ENCODE measurements at places on chromosomes 4 and X.

DNA sequence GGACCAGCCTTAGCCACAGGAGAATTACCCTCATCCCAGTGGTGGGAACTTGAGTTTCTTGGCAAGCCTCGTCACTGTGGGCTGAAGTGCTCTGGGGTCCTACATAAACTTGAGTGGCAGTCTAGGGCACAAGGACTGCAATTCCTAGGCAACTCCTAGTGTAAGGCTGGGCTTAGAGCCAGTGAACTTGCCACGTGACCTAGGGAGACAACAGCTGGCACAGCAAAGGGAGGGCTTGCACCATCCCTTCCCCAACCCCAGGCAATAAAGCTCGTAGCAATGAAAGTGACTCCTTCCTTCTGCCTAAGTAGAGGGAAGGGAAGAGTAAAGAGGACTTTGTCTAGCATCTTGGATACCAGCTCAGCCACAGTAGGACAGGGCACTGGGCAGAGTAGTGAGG, 81.8 kb downstream of the TEX11 start:
- no peak for DNase-seq

DNA sequence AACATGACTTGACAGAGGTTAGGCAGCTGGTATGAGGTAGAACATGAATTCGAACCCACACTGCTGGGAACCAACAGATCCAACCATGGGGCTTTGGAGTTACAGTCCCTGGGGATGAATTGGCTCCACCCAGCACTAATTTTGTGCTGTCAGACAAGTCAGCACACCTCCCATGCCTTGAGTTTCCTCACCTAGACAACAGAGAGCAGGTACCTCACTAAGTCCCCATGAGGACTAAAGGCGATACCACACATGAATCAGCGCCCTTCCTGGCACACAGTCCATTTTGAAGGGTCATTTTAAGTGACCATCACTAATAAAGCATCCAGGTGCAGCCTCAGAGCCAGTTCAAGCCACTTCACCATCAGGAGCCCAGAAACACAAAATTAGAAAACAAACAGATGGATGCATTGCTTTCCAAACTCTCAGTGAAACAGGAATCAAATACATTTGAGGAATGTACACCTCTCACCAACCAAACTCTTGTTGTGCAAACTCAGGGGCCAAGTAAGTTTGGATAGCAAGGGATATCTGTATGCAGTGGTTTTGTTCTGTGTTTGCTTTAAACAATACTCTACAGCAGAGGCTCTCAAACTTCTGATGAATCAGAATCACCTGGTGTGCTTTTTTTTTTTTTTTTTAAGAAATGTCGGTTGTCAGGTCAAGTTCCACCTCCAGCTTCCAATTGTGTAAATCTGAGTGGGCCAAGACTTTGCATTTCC, 10.1 kb downstream of the IDS start:
- no peak for DNase-seq

DNA sequence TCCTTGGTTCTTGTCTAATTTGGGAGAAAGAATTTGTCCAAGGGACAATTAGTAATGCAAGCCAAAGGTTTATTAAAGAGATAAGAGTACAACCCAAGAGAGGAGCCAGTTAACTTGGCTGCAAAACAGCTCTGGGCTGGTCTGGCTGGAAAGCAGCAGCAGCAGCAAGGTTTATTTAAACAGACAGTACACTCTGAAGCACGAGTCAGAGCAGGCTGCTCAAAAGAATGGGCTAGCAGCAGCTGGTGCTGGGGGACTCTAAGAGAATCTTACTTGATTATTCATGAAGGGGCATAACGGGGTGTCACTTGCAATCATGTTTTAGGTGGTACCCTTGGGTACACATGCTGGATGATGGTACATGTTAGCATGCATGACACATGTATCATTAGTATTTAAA, 17.1 kb upstream of the CT47C1 start:
- no peak for DNase-seq

- DNase-seq = no peak
Observed at GRCh38 chr4:153036931-153037482, 100.9 kb downstream of the FHDC1 start.

- no peak for DNase-seq
Observed at GRCh38 chr4:152424977-152425376, 110.9 kb downstream of the FBXW7 start.

GRCh38 chrX:46545111-46546005, at the start of gene ZNF674:
TSS of gene ZNF674 (minus strand) at chrX:46545421. CDS start at chrX:46542087, 3,334 bp downstream.
- DNase-seq = peak; percentile 79

GRCh38 chrX:22247169-22247568, 25.5 kb upstream of the CBLL2 start:
- peak; percentile 0 for DNase-seq

- DNase-seq = peak; percentile 18
Observed at GRCh38 chr4:101020956-101021355, 326.4 kb downstream of the PPP3CA start.

DNA sequence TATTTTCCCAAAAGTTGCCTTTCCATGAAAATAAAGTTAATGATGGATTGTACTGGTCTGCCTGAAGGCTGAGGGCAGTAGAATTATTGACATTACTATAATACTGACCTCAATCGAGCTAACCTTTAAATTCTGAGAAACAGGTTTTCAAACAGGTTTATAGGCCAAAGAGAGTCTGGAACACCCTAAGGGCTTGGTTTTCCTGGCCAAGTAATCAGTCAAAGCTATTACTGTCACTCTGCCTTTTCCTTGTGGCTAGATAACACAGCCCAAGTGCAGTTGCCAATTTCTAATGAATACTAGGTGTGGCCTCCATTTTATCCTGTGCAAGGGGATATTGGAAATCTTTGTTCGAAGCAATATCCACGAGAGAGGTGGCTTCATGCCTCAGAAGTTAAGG, 75.2 kb downstream of the INTS12 start:
- no peak for DNase-seq

- DNase-seq = no peak
Observed at GRCh38 chr4:15500701-15501100, 31.0 kb downstream of the CC2D2A start.

DNA sequence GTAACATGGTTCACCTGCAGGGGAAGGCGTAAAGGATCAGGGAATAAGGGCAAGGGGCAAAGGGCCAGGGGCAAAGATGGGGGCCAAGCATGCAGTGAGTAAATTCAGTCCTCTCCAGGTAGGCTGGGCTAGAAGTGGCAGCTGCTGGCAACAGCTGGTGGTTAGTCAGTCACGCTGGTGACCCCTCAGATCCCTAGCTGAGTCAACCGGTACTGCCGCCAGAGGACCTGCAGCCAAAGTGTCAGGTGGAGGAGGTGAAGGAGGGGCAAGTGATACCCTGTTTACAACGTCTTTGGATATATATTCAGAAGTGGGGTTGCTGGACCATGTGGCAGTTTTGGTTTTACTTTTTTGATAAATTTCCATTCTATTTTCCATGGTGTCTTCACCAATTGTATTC, 24.6 kb upstream of the NAP1L2 start:
- DNase-seq = no peak

GRCh38 chrX:25166546-25166945, 150.8 kb upstream of the ARX start:
- no peak for DNase-seq

DNA sequence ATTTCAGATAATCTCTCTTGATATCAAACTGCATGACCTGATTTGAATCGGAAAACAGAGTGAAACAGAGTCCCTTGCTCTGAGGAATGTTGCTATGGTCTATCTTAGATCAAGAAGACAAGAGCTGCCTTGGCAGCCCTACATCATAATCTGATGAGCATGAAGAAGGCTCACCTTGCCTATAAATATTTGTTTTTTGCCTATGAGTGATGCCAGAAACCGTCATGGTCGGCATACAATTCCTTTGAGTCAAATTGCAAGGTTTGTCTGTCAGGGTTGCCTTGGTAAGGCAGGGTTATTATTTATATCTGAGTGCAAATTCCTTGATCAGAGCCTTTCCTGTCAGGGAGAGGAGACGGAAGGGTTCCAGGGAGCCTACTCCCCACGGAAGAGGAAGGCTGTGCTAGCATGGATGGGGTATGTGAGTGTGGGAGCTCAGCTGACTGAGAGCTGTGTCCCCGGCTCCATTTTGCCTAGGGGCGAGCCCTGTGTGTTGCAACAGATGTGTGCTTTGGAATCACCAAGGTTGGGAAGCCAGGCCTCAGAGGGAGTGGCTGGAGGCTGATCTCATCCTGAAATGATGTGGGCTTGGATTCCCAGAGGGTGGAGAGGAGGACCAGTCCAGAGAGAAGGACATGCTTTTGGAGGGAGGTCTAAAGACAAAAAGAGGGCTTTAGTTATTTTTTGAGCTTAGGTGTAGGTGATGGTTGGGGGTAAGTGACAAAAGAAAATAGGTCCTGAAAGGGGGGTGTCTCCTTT, 43.6 kb downstream of the RTL9 start:
- no peak for DNase-seq

DNA sequence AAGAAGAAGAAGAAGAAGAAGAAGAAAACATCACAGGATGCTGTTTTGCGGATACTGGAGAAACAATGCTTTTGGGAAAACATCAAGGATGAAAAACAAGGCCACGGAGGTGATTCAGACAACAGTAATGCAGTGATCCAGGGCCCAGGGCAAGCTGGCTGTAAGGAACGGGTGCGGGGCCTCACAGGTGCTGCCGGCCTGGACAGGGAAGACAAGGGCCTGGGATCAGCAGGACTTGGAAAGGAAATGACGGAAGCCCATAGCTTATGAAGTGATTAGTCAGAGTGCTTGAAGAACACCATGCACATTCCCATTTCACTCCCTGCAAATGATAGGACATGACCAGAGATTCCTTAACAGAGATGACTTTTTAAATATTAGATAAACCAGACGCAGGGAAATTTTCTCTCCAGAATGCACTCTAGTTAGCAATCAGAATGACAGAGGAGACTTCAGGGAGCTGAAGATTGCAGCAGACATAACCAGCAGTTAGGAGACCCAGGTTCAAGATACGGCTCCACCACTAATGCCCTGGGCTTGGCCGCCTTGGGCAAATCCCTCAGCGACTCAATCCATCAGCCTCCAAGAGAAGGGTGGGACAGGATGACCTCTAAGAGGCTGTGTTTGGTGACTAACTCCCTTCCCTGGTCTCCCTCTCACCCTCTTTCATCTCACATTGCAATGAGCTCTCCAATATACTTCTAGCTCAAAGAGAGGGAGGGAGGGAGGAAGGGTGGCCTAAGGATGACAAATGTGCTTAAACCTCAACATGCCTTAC, 54.1 kb downstream of the APBB2 start:
- DNase-seq = no peak

DNA sequence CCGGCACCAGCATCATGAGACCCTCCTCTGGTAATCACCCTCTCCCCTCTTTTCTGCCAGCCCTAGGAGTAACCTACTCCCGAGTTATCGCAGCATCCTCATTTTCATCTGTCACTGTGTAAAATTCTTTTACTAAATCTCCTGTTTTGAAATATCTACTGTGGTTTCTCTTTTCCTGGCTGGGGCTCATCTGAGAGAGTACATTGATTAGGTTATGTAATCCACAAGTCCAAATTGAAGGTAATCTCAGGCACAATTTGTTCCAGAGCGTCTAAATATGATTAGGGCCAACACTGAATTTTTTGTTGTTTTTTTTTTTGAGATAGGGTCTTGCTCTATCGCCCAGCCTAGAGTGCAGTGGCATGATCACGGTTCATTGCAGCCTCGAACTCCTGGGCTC, 142.4 kb downstream of the SMIM20 start:
- DNase-seq = no peak

- DNase-seq = no peak
Observed at GRCh38 chrX:103197721-103198306, 17.1 kb upstream of the BEX4 start.

GRCh38 chrX:82320569-82320968, 1118.7 kb downstream of the SH3BGRL start:
- DNase-seq = no peak

- no peak for DNase-seq
Observed at GRCh38 chrX:39983715-39984114, 114.0 kb downstream of the BCOR start.

Data from AG04450 (cell line).